ENCODE measurements at places on chromosomes 2 and 18.

- DNase-seq: no peak
These were observed 16.1 kb downstream of the ST3GAL5 start for GRCh38 chr2:85872536-85873161.

DNA sequence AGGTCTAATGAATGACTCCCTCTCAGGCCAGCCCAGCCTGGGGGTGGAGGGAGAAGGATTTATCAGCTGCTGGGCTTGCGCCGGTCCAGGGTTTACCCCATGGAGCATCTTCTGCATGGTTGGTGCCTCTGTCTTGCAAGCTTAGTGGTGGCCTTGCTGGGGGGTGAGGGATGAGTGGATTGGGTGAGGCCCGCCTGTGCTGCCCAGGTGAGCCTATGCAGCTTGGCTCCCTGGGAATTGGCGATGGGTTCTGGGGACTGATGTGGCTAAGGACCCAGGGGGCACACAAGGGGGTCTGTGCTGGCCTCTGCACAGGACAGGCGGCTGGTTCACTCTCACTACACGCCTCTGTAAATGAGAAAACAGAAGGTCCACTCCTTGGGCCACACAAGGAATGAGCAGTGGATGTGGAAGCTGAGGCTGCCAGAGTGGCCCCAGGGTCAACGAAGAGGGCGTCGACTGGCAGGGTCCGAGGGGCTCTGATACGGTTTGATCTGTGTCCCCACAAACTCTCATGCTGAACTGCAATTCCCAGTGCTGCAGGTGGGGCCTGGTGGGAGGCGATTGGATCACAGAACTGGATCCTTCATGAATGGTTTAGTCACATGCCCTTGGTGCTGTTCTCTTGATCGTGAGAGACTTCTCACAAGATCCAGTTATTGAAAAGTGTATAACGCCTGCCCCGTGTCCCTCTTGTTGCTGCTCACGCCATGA, 151.6 kb upstream of the HDAC4 start:
- DNase-seq: no peak

GRCh38 chr2:220847589-220847988, 724.5 kb downstream of the EPHA4 start:
- DNase-seq: peak; percentile 26

- DNase-seq: no peak
These were observed 6.6 kb downstream of the NTSR2 start for GRCh38 chr2:11663427-11663826.

- DNase-seq: no peak
These were observed 40.3 kb downstream of the METTL8 start for GRCh38 chr2:171393487-171393886.

All from AG08396 (cell line).